Activated CD4-positive, alpha-beta T cell treated with anti-CD3 and anti-CD28 coated beads, Interleukin-2, amount 50 U/mL, for 1 hour (primary cell): ENCODE measurements at places on chromosomes 16 and 17.

DNA sequence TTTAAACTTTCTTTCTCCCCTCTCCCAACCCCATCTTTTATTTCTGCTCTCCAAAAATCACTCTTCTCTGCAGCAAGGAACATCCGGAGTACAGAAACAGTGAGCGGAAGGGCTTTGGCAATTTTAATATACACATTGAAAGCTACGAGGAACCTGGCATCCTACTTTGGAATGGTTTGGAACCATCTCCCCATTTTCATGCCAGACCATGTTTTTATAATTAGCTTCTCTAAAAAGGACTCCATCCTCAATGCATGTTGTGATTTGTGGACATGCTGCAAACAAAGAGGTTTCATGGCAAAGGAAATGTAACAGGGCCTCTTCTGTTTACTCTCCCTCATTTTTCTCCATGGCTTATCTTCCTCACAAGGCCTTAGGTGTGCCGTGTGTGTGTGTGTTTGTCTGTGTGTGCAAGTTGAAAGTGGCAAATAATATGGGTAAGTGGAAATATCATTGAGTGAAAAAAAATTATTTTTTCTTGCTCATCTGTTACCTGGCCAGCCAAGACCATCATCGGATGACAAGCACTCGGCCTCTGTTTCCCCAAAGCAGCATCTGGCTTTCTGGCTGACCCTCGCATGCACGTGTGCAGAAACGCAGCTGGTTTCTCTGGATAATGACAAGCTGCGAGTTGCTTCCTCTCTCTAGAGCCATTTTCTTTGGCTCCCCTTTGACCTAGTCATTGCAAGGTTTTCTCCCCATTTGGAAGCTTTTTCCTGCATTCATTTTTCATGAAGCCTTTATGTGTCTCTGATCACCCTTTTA is 585.0 kb downstream of the TMEM114 start:
- DNase-seq, result no peak

DNA sequence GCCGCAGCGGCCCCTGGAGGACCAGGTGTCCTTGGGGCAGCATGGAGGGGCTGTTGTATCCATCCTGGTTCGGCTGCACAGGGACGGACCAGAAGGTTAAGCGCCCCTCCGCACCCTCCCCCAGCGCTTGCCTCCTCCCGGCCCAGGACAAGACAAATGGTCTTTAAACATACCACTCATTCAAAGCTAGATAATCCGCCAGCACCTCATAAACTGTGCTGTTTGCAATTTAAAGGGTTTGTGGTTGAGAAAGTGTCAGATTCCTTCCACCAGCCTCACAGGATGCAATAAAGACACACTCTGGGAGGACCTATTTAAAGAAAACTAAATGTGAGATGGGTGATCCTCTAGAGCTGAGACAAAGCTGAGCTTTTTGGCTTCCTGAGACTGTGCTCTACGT is 426.2 kb upstream of the EEF2KMT start:
- no peak for DNase-seq

GRCh38 chr17:81194941-81195901 is 27.5 kb downstream of the CEP131 start:
- DNase-seq, result no peak

DNA sequence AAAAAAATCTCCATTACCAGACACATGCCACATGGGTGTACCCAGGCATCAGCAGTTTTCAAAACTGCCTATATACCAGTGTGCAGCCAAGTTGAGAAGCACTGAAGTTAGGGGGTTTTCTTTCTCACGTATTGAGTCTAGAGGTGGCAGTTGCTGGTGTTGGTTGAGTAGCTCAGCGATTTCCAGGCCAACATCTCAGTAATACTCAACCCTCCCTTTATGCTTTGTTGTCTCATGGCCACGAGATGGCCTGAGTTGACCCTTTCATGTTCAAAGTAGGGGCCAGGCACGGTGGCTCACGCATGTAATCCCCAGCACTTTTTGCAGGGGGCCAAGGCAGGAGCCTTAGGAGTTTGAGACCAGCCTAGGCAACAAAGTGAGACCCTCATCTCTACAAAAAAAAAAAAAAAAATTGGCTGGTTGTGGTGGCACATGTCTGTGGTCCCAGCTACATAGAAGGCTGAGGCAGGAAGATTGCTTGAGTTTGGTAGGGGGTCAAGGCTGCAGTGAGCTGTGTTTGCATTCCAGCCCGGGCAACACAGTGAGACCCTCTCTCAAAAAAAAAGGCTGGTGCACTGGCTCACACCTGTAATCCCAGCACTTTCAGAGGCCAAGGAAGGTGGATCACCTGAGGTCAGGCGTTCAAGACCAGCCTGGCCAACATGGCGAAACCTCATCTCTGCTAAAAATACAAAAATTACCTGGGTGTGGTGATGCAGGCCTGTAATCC is 10.8 kb downstream of the LRRC3C start:
- DNase-seq, result no peak

GRCh38 chr17:21191698-21192097 is 22.3 kb downstream of the TMEM11 start:
- no peak for DNase-seq

DNA sequence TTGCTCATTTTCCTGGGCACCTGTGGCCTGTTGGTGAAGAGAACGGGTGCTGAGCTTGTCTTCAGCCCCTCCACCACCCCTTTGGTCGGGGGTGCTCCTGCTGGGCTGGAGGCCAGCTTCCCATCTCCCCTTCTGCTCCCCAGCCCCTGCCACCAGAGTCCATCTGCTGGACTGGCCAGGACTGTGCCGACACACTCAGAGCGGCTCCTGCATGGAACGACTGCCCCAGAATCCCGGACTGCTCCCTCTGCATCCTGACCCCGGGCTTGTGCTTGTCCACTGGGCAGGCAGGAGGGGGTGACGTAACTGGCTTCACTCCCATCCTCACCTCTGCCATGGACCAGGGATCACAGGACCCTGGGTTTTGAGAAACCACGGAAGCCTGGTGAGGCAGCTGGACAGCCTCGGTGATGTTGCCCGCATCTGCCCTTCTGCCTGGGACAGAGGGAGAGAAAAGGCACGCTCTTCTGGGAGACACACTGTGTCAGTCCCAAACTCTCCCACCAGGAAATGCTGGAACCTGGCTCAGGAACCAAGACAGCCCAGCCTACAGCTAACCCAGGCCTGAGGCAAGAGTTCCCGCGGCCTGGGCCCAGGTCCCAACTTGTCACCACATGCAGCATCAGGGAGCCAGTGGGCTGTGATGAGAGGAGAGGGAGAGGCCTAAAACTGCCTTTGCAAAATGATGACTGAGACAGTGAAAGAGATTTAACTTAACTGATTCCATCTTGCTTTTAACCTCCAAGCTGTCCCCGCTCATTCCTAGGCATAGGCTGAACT is 16.1 kb upstream of the GSDMA start:
- DNase-seq, result no peak

- no peak for DNase-seq
These were observed 118.0 kb upstream of the PLCG2 start for GRCh38 chr16:81661082-81661481.

GRCh38 chr17:28669918-28670317 is 7.9 kb downstream of the SUPT6H start:
- DNase-seq, result no peak

DNA sequence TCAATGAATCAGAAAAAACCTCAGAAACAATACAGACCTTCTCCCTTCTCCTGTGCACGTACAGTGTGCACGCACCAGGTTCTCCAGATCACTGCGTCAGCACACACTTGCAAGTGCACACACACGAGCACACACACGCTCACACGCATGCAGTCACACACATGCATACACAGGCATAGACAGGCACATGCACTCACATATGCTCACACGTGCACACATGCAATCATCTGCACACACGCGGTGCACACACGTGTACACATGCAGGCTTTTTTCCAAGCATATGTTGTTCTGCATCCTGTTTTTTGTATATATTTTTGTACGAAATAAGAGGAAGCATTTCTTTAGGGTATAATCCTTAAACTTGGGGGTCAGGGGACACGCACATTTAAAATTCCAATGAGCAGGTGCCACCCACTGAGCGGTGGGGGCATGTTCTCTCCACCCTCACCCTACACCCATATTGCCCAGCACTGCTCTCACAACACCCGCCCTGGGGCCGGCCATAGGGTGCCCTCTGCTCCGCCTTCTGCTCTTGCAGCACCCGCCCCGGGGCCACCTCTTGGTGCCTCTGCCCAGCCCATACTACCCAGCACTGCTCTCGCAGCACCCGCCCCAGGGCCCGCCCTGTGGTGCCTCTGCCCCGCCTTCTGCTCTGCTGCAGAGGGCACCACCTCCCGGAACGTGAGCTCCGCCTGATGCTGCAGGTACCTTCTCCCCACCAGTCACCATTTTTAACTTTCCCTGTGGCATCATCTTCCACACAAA is 20.9 kb downstream of the KLHDC4 start:
- DNase-seq, result no peak

- no peak for DNase-seq
These were observed 4.4 kb downstream of the XPO6 start for GRCh38 chr16:28207399-28207798.

DNA sequence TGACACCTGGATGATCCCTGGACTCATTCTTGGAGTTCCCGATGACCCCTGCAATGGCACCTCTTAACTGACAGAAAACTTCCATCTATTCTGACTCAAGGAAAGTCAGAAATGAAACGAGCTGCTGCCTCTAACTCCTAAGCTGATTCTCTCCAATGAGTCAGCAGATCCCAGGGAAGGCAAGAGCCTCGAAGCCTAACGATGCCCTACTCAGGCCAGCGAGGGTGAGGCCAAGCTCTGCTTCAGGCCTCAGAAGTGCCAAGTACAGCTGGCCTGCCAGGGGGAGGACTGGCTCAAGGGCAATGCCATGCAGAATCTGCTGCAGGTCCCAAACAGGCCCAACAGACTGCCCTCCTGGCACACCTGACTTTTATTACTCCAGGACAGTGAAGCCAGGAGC is 36.3 kb downstream of the PLXDC1 start:
- no peak for DNase-seq

GRCh38 chr16:30184096-30184890 is 891 bp downstream of the CORO1A start:
- peak; percentile 69 for DNase-seq

GRCh38 chr17:48611213-48611612 is 396 bp upstream of the HOXB7 start:
- no peak for DNase-seq

GRCh38 chr16:31079342-31079944 is 5.2 kb downstream of the ZNF646 start:
- DNase-seq, result no peak

- no peak for DNase-seq
These were observed 5.0 kb upstream of the SPIRE2 start for GRCh38 chr16:89823087-89823823.

DNA sequence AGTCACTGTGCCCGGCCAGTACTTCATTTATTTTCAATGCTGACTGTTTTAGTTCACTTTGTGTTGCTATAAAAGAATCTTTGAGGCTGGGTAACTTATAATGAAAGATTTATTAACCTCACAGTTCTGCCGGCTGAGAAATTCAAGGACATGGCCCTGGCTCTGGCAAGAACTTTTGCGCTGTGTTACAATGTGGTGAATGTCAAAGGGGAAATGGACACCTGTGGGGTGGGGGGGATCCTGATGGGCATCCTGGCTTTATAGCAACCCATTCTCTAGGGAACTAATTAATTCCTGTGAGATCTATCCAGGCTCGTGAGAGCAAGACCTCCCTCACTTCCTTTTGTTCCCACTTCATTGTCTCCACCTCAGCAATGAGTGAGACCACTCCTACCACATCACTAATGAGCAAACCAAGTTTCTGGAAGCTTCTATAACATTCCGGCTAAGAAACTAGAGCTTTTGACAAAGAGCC is 17.1 kb upstream of the CDH3 start:
- no peak for DNase-seq

GRCh38 chr17:36849871-36850348 is 87.4 kb upstream of the LHX1 start:
- no peak for DNase-seq

GRCh38 chr17:65407017-65407416 is 154.4 kb downstream of the AXIN2 start:
- DNase-seq, result no peak

- no peak for DNase-seq
These were observed 4.6 kb upstream of the DRC7 start for GRCh38 chr16:57689762-57690558.

DNA sequence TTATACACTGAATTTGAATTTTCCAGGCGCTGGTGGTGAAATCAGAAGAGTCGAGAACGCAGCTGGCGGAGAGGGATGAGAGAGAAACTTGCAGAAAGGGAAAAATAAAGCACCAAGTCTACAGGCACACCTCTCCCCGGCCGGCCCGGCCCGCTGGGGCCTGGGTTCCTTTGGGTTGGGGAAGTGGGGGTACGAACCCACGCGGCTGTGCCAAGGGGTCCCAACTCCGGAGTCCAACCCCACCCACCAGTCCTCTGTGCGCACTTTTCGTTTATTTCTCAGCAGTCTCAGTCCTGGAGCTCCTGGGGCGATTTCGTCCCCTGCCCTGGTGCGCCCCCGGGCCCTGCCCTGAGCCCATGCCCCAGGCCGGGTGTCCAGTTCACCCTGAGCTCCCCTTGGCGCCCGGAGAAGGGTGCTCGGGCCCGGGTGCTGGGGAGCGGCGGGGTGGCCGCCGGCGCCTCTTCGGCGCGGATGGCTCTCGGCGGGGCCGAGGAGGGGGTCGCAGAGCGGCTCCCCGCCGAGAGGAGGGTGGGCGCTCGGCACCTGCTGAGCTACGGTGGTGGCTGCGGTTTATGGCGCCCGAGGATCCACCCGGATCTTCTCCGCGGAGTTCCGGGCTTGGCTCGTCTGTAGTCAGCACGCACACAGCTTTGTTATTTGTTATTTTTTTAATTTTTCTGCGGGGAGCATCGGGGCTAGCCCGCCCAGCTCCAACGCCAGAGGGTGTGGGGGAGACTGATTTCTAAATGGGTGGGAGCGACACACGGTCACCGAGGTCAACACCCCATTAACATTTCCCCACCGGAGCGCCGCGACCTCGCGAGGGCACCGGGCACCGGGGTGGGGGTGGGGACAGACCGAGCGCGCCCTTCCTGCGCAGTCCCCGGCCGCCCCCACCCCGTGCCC is 15.7 kb upstream of the CBX8 start:
- DNase-seq, result no peak

DNA sequence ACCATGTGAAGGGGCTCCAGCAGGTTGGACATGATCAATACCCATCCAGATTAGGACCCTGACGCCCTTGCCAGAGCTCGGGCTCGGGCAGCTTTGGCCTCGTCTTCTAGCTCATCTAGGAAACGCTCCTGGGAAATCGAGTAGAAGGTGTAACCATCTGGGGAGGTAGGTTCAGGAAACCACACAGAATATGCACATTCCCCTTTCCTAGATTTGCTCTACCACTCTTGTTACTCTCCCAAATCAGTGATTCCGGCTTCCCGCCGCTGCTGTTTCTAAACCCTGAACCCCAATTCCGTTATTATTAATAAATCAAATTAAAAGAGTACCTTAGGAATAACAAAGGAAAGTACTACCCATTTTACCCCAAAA is 507 bp downstream of the COA3 start:
- no peak for DNase-seq

DNA sequence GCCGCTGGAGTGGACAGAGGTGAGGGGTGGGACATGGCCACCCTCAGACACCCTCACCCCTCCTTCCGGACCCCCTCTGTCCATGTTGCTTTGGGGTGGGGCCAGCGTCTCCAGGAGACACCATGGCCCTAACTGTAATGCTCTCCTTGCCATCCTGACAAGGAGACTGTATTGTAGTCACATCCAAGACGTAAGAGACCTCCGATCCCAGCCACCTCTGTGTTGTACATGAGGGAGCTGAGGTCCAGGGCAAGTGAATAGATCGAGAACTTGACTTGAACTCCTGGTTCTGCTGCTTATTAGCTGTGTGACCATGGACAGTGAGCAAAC is 30.2 kb downstream of the POLR3E start:
- DNase-seq, result no peak
